ENCODE measurements at places on chromosomes 3 and 15. TPM values are rescaled to one million over a fixed set of nuclear protein-coding genes. Genes with fewer than 3 reads are reported as not detected.

DNA sequence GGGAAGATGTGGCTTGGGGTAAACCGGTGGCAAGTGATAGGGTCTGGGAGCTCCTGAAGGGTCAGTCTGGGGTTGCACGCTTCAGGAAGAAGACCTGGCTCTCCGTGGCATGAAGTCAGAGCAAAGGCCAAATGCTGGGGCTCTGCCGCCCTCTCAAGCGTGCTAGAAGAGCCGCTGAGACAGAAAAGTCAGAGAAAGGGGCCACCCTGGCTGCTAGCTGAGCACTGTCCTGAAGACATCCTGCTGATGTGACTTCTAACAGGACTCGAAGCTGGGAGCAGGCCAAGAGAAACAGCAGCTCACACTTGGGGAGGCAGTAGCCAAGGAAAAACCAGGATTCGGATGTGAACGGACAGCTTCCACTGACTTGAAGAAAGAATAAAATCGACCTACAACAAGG is 270.4 kb downstream of the OCA2 start:
- no peak overlapping the region for H3K4me3 ChIP-seq
- DNase-seq = no peak
- H3K27me3 ChIP-seq = no peaks in the 10 kb centered on the region
- no peak overlapping the region for H3K27ac ChIP-seq
- no peaks in the 10 kb centered on the region for H3K4me1 ChIP-seq

DNA sequence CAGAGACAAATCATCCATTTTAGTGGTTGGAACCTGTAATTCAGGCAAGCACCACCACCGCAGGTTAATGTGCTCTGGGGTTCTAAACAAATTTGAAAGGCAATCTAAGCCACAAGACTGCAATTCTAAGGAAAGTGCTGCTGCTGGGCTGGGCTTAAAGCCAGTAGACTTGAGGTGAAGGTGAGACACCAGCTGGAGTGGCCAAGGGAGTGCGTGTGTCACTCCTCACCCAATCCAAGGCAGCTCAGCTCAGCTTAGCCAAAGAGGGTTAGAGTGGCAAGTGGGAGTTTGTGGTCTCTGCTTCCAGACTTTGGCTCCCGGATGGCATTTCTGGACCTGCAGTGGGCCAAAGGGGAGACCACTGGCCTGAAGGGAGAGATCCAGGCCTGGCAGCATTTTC is 1655.6 kb downstream of the SI start:
- no peaks in the 10 kb centered on the region for H3K36me3 ChIP-seq
- DNase-seq = no peak
- no peaks in the 10 kb centered on the region for H3K27me3 ChIP-seq
- no peak overlapping the region for H3K27ac ChIP-seq
- H3K4me1 ChIP-seq = no peaks in the 10 kb centered on the region

DNA sequence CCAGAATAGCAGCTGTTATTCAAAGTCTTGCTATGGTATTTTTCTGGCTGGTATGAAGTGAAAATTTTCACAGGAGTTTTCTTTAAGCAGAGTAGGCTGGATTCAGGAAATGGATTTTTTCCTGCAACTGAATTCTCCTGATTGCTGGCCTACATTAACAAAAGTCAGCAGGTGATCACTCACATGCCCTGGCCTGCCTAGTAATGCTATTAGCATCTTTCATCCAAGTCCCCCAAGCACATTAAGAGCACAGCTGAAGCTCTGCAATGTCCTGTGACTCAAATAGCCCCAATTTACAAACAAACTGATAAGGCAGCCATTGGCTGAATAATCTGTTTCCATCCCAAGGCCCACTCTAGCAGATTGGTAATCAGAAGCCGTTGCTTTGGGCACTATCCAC is 688.3 kb upstream of the LMCD1 start:
- no peak overlapping the region for H3K4me3 ChIP-seq
- H3K27me3 ChIP-seq = no peaks in the 10 kb centered on the region
- no peak for DNase-seq
- H3K36me3 ChIP-seq = no peaks in the 10 kb centered on the region
- H3K4me1 ChIP-seq = no peaks in the 10 kb centered on the region

- H3K27ac ChIP-seq = no peak overlapping the region
- H3K27me3 ChIP-seq = no peaks in the 10 kb centered on the region
These were observed 65.1 kb downstream of the PIK3CB start for GRCh38 chr3:138769616-138770015.

DNA sequence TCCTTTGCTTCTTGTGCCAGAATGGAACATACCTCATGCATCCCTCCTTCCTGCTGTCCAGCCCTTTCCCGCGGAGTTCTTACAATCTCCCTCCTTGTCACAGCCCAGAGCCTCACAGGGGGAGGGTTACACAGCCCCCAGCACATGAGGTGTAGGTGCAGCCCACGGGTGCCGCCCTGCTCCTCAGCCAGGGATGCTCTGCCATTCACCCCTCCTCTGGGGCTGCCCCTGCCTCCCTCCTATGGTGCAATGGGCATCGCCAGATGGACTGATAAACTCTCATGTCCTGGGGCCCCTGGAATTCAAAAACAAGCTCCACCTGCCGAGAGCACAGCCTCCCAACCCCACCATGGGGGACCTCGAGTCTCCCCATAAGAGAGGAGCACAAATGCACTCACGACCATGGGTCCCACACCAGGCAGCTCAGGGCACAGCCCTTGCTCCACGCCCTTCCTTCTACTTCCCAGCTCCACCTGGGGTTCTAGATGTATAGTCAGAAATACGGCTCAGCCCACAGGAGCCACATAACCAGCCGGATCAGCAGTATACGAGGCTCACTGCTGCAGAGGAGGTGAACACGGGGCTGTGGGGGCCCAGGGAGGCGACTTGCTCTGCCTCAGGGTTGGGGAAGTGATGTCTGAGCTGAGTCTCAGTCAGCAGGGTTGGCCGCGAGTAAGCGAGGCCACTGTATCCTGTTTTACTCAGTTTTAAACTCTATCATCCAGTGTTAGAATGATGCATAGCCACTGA is 269.7 kb upstream of the LYSMD4 start:
- no peaks in the 10 kb centered on the region for H3K4me1 ChIP-seq
- DNase-seq = no peak
- no peak overlapping the region for H3K4me3 ChIP-seq
- no peaks in the 10 kb centered on the region for H3K36me3 ChIP-seq
- H3K27ac ChIP-seq = no peak overlapping the region
- no peaks in the 10 kb centered on the region for H3K27me3 ChIP-seq

GRCh38 chr15:40070166-40070557 is 31.2 kb upstream of the SRP14 start:
- no peaks in the 10 kb centered on the region for H3K27me3 ChIP-seq
- no peak overlapping the region for H3K4me3 ChIP-seq
- no peaks in the 10 kb centered on the region for H3K36me3 ChIP-seq
- H3K4me1 ChIP-seq = peaks cover 13% of the 10 kb centered on the region

DNA sequence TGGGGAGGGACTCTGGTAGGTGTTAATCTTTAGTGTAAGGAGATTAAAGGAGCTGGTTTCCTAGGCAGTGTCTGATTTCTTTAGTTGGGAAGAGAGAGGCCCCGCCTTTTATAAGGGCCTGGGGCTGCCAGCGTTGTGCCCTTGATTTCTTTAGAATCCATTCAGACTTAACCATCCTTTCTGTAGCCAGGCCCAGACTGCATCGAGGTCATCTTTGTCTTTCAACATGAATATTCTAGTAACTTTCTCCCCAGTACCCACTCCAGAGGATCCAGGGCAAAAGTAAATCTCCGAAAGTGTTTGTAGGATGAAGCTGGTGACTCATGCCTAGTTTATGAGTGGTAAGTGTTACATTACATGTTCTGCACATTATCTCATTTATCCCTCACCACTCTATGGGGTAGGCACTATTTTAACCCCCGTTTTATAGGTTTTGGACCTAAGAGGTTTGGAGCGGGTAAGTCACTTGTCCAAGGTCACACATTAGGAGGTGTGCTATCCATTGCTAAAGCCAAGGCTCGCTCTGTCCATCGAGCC is 11.8 kb upstream of the USP3 start:
- H3K27me3 ChIP-seq = no peaks in the 10 kb centered on the region
- no peak overlapping the region for H3K27ac ChIP-seq
- no peaks in the 10 kb centered on the region for H3K36me3 ChIP-seq
- DNase-seq = no peak

The CLPX gene
- total RNA-seq = 39.9 TPM

The AMIGO3 gene
- total RNA-seq = not detected

The ITIH3 gene
- not detected for total RNA-seq

Measured in natural killer cell (primary cell).